ENCODE measurements at places on chromosomes 6 and 20.
A peak's percentile ranks its signal among the peaks of the same experiment; 100 is the strongest.

DNA sequence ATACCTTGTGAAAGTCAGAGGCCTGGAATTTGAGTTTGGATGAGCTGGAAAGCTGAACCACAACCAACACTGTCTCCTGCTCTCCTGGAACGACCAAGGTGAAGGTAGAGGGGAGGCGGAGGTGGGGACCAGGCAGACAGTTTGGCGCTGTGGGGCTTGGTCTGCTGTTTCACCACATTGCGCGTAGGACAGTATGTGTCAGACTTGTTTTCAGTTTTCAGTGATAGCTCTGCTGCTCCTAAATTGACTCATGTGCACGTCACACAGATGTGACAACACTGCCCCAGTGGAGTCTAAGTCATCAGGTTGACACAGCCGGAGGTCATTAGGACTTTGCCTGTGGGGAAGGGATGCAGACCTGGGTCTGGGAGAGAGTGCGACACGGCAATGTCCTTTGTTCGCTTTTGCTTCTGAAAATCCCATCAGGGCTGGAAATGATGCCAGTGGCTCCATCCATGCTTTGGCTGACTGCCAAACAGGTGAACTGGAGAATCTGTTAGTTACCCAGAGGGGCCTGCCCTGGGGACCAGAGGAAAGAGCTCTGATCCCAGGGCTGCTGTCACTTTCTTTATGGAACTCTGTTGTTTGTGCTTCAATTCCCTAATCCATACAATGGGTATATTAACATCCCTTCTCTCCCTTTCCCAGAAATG, 255.5 kb downstream of the CDC5L start:
- DNase-seq = no peak

DNA sequence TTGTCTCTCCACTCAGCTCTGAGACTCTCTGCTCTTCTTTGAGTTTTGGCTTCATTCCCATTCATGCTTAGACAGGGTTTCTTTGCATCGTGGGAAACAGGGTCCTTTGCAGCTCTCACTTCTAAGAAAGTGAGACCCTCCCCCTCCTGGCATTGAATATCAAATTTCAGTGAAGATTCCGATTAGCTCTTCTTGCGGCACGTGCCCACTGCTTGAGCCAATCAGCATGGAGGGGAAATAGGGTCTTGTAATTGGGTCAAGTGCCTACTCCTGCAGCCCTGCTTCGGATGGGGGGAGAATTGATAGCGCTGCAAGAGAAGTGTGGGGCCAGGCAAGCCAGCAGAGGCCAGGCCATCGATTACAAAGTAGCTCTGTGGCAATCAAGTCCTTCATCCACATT, 69.6 kb downstream of the TFAP2C start:
- DNase-seq = no peak

GRCh38 chr6:144468709-144469108, 183.6 kb downstream of the UTRN start:
- DNase-seq = peak; percentile 14

GRCh38 chr20:1390581-1391403, 2.1 kb downstream of the FKBP1A start:
- no peak for DNase-seq

DNA sequence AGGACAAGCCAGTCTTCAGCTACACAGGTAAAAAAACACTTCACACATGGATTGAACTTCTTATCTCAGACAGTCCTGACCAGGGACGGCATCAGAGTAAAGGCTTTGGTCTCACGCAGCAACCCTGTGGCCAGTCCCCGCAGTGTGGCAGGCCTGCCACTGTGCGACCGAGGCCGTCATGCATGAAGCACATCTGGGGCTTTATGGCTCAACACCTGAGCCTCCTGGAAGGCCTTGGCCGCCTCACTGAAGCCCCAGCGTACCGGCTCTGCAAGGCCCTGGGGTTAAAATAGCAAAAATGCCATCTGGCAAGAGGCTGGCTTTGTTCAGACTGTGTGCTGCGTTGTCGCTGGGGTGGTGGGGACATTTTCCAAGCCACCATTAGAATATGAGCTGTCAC, 32.8 kb downstream of the TBC1D7 start:
- no peak for DNase-seq

- DNase-seq = no peak
Observed at GRCh38 chr6:64034910-64035655, 399.5 kb downstream of the PHF3 start.

- DNase-seq = no peak
Observed at GRCh38 chr6:155708100-155708499, 252.5 kb upstream of the NOX3 start.

DNA sequence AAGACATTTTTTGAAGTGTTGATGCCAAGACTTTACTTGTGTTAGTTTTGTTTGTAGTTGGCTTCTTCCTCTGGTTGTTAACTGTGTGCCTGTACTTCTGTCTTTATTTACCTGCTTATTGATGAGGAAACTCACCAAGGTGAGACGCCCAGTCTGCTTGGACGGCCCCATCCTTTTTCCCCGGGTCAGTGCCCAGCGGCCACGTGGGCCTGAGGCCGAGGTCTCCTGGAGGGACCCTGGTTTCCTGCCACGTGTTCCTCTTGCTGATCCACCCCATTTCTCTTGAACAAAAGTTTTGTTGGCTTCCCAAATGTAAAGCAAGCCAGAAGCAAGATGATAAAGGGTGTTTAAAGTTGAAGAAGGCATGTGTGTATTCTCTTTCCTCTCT, 24.8 kb downstream of the DUSP22 start:
- no peak for DNase-seq

GRCh38 chr6:16901782-16902181, 140.5 kb upstream of the ATXN1 start:
- DNase-seq = no peak

- DNase-seq = no peak
Observed at GRCh38 chr6:8110725-8111124, 8.4 kb upstream of the EEF1E1 start.

DNA sequence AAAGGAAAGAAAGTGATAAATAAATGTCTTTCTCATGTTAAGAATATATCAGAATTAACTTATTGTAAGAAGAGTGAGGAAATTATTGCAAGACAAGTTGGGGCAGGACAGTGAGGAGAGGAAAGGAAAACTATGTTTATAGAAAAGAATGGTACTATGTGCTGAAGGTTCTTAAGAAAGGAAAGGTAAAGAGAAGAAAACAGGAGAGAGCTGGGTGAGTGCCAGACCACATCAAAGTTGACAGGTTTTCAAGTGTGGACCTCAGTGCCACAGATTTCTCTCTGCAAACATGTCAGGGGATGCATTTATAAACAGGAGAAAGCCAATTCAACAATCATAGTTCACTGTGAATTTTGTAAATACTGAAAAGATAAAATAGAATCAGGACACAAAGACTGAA, 439.2 kb downstream of the PKHD1 start:
- DNase-seq = no peak

DNA sequence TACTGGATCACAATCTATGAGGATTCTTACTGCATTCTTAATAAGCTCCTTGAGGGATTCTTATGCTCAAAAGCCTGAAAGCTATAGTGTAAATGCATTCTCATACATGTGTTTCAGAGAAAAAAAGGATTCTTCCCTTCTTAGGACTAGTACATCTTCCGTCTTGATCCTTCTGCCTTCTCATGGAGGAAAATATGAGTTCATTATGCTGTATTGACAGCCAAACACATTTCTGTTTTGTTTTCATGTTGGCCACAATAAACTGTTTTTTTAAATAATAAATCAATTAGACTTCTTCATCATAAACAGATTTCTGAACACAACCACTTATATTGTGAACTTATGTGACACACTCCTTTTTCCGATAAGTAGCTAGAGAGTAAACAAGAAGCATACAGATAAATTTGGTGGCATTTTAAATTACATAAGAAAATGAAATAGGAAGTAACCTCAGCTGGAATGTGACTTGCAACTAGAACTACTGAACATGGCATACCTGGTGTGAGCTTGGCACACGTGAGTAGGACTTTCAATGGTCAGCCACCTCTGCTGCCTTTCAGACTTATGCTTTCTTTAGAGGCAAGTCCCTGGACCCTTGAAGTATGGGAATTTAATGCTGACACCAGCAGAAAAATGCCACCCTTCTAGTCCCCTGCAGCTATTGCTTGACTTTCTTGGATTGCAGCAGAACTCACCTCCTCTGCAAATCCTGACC, 350.4 kb downstream of the BCKDHB start:
- no peak for DNase-seq

DNA sequence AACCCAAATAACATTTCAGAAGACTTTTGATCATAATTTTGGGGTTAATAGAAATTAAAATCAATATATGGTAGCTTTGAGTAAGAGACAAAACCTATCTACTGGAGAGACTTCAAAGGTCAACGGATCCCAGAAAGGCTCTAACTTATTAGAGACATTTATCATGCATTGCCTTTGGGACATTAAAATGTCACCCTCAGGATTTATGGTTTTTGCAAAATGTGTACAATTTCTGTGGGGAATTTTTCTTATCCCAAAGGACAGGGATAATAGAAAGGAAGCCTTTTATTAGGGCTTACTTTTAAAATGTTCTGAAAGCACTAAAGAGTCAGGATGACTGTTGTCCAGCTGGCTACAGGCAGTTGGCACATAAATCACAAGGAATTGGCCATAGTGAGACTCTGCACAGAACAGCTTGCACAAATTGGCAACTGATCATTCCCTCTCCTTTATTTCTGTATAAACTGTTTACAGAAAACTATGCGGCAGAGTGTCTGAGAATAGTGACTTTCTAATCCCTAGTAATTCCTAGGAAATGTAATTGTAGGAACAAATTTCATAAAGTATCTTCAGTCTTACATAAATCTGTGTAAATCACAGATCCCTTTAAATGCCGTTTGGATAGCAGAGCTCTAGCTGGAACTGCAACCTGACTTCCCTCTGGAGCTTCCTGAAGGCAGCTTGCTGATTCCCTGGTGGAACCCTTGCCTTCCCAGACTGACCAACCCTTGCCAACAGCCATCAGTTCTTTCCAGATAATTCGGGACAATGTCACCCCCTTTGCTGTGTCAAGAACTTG, 201.1 kb upstream of the PREP start:
- DNase-seq = no peak

- DNase-seq = no peak
Observed at GRCh38 chr6:98946266-98946878, 1.4 kb downstream of the FBXL4 start.

DNA sequence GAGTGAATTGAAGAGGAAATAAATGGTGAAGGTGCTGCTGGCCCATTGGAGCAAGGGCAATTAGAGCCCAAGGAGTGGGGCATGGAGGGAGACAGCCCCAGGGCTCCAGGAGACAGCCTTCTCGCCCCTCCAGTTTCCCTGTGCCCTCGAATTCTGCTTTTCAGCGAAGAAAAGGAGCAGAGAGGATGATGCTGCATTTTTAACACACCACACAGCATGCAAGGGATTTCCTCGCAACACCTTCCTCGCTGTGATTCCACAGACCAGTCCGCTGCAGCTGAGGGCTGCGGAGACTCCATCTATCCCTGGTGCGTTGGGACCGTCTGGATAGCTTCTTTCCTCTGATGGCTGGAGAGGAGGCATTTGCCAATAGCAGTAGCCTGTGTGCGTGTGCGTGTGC, 41.7 kb downstream of the PTCHD4 start:
- no peak for DNase-seq

- no peak for DNase-seq
Observed at GRCh38 chr20:58721951-58722778, 29.6 kb downstream of the NPEPL1 start.

- DNase-seq = no peak
Observed at GRCh38 chr6:33277663-33278391, 904 bp downstream of the B3GALT4 start.

- DNase-seq = no peak
Observed at GRCh38 chr6:30340589-30341054, 4.3 kb upstream of the RPP21 start.

DNA sequence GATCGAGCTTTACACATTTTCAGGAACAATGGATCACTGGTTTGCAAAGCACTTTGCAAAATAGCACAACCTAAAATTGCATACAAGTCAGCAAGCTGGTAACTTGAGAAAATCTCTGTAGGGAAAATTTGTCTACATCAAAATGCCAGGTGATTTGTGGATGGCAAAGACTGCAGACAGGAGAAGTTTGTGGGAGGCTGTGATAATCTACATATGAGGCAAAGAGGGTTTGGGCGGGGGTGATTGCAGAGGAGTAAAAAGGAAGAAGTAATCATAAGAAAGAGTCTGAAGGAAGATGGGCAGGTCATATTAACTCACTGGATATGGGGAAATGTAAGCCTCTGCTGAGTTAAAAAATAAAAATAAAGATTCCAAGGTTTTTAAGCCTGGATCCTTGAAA, 166.3 kb upstream of the STXBP5 start:
- DNase-seq = no peak

DNA sequence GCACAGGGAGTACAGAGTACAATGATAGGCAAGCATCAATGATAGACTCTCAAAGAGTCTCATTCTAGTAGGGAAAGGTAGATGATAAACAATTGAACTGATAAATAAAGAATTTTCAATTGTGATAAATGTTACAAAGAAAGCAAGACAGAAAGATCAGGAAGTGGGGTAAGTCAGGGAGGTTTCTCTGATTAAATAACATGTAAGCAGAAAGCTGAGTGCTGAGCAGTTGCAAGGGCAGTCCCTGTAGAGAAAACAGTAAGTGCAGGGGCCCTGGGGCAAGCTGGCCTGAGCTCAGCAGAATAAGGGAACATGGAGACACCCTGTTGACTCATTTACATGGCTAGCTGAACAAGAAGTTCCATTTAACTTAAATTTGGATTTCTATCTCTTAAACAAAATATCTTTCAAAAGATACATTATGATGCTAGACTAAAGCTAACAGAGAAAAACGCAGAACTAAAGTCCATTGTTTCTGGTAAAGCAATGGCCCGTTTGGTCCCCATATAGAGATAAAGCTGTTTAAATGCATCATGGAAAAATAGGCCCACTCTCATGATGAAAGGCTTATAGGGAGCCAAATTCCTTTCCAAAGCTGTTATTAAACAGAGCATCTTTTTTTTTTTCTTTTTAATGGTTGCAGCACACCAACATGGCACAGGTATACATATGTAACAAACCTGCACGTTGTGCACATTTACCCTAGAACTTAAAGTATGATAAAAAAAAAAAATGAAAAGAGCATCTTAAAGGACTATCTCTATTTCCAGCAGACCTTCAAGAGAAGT, 5.3 kb upstream of the TNFAIP3 start:
- DNase-seq = no peak

- DNase-seq = no peak
Observed at GRCh38 chr6:94501516-94501915, 1075.8 kb upstream of the MANEA start.

GRCh38 chr6:71582820-71583219, 294.2 kb downstream of the OGFRL1 start:
- no peak for DNase-seq

DNA sequence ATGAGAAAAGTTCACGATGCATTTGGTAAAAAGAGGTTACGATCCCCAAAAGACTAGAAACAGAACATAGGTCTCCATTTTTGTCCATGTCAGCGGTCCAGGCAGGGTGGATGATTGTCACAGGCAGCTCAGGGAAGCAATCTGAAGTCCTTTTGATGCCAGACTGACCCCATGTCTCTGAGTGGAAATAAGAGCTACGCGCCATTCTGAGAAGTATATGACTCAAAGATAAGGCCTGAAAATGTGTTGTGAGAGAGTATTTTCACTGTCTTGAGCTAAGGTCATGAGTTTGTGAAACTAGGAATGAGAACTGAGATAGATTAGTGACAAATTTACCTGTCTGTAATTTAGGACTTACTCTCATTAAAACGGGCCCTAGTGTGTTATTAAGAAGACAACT, 69.5 kb downstream of the LYRM4 start:
- no peak for DNase-seq

- no peak for DNase-seq
Observed at GRCh38 chr6:148580442-148580841, 166.4 kb upstream of the UST start.

GRCh38 chr20:4086771-4087687, 71.7 kb upstream of the RNF24 start:
- no peak for DNase-seq
